ENCODE measurements at places on chromosomes 2 and 18.

- DNase-seq = no peak
These were observed 58.2 kb downstream of the SLC16A14 start for GRCh38 chr2:230010501-230010900.

- no peak for DNase-seq
These were observed 34.0 kb upstream of the RNF138 start for GRCh38 chr18:32057624-32058165.

- DNase-seq = no peak
These were observed 28.8 kb downstream of the SH3BP4 start for GRCh38 chr2:234980451-234981187.

DNA sequence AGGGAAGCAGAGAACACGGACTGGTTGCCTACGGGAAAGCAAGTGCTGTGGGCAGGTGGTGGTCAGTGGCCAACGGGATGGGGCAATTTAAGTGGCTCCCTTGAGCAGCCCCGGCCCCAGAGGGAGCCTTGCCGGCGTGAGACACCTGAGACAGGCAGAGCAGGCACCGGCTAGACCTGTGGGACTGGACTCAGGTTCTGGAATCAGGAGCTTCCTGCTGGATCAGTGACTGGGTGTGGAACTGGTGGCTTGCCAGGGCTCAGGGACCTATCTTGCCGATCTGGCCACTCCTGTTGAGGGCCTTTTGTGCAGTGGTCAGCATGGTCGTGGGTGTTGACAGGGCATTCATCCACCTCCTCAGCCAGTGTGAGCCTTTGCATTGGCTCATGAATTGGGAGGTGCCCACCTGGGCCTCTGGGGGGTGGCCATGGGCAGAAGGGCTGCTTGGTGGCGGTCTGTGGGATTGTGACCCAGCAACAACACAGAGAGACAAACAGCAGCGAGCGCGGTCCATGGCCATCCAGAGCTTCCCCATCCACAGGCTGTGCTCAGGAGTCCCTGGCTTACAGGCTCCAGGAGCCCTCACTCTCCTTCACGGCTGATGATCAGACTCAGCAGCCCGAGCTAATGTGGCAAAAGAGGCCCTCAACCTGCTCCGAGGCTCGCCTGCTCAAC lies 85.4 kb upstream of the ZNF516 start:
- DNase-seq = no peak

GRCh38 chr18:45551142-45551815 lies 64.0 kb upstream of the SLC14A2 start:
- no peak for DNase-seq

DNA sequence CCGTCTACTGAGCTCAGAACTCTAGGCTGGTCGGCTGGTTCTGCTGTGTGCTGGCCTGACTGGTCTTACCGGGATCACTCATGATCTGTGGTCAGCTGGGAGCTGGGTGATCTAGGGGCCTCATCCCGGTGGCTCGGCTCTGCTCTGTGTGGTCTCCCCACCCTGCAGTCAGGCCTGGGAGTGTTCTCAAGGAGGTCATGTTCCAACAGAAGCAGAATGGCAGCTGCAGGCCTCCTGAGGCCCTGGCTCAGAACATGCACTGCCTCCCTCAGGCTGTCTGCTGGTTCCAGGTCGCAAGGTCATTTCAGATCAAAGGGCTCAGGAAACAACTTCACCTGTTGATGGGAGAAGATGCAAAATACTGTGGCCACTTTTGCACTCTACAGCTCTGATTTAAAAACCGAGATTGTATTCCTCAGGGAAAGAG lies 81.1 kb upstream of the RFX8 start:
- DNase-seq = no peak

DNA sequence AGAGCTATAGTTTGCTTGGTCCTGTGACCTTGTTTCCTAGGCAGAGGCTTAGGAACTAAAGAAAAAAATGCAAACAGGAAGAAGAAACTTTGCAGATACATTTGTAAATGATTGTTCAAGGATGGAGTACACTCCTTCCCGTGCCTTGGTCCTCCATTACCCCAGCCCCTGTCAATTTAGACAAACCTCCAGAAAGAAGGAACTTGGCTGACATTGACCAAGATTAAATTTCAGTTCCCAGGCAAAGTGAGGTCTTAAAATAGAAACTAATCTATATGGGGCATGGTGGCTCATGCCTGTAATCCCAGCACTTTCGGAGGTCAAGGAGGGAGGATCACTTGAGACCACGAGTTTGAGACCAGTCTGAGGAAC lies 179.9 kb upstream of the FN1 start:
- DNase-seq = no peak

GRCh38 chr2:227228061-227228667 lies 63.7 kb downstream of the COL4A3 start:
- DNase-seq = no peak

GRCh38 chr2:42085706-42086487 lies 38.1 kb downstream of the PKDCC start:
- no peak for DNase-seq

- DNase-seq = no peak
These were observed 1.5 kb downstream of the TMEM87B start for GRCh38 chr2:112056626-112056987.
